Activated naive CD8-positive, alpha-beta T cell treated with anti-CD3 and anti-CD28 coated beads, Interleukin-2, amount 50 U/mL, for 16 hours (primary cell): ENCODE measurements at places on chromosomes 3 and 15.

DNA sequence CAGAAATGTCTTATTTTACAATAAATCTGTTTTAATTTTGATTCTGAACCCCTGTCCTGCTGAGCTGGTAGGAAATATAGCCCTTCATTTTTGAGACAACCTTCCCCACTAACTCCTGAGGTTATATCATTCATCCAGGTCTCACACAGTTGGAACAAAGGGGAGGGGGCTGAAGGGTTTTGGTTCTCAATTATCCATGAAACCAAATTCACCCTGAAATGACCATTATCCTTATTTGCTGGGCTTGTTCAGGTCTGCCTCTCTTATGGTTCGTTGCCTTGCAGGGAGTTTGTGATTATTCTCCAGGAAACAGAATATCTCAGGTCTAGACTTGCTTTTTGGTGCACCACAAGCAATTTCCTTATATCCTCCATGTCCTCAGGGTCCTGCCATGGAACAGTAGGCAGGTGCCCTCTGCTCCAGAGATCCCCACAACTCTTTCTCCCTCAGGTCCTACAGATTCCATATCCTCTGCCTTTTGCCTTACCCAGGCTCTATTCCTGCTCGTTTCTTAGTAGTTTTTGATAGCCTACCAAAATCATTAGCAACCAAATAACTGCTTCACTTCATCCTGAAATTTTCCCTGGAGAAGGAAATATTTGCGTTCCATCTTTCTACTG, 94.4 kb downstream of the TGFBR2 start:
- DNase-seq = no peak

- DNase-seq = no peak
Observed at GRCh38 chr3:141405025-141405424, 36.7 kb downstream of the ZBTB38 start.

- DNase-seq = no peak
Observed at GRCh38 chr15:66619152-66619903, 53.5 kb upstream of the LCTL start.

GRCh38 chr15:65343374-65343981, 34.3 kb downstream of the IGDCC3 start:
- DNase-seq = no peak

DNA sequence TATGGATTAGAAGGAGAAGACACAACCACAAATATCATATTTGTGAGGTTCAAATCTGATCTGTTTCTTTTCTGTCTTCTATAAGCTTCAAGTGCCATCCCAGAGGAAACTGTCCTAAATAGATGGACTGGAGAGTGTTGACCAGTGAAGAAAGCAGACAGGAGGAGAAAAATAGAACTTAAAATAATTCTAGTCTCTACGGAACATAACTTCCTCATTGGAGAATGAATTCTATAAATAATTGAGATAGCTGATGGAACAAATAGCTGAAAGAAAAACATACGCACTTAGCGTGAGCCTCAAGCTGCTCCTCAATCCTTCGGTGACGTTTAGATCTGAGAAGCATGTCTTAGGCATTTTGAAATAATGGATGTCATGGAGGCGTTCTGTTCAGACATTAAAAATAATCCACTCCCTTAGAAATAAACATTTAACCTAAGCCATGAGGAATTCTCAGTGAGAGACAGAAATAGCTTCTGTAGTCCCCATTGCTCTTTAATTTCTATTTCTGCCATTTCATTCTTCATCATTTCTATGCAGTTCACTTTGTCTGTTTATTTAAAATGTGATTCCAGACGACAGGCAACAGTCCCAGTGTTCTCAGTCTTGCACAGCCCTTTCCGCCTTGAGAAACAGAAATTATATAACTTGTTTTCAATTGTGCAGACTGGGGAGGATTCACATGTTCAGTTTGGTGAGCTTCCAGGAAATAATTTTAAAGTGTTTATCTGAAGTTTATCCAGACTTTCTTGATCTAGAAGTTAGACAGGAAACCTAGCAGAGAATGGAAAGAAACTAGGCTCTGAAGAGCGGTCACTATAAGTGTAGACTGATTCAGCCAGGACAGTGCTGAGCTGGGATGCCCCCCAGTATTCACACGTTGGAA, 97.3 kb downstream of the NR1D2 start:
- DNase-seq = no peak

GRCh38 chr3:150091626-150092025, 120.9 kb upstream of the PFN2 start:
- DNase-seq = no peak

DNA sequence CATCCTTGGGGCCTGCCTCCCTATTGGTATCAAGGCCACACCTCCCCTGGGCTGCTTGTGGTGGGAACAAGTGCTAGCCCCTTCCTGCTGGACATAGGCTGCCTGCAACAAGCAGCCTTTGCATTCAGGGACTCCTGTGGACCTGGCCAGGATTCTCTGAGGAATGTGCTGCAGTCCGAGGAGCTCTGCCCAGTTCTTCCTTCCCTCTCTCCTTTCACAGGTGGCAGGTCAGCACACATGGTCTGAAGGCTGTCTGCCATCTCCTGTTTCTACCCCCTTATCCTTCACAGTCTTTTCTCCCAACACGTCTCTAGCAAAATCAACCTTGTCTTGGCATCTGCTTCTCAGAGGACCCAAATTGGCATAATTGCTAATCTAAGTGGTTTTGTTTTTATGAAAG, 97.0 kb upstream of the LIPC start:
- DNase-seq = no peak

GRCh38 chr15:37289109-37289765, 188.9 kb upstream of the MEIS2 start:
- no peak for DNase-seq

DNA sequence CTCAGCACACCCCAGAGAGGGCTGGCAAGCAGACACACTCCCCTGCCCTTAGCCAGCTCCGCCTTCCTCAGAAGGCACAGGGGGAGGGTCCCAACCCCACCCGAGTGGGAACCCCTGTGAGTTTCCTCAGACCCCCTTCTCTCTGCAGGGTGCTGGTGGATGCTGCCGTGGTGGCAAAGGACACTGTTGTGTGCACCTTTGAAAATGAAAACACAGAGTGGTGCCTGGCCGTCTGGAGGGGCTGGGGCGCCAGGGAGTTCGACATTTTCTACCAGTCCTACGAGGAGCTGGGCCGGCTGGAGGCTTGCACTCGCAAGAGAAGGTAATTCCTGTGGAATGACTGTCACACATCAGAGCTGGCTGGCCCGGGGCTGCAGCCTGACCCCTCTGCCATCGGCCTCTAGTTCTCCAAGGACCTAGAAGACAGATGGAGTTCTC, 149.4 kb downstream of the LRRK1 start:
- no peak for DNase-seq

GRCh38 chr15:62607643-62608042, 434.9 kb upstream of the TPM1 start:
- no peak for DNase-seq

GRCh38 chr3:38268087-38268486, 2.5 kb downstream of the SLC22A13 start:
- DNase-seq = no peak

DNA sequence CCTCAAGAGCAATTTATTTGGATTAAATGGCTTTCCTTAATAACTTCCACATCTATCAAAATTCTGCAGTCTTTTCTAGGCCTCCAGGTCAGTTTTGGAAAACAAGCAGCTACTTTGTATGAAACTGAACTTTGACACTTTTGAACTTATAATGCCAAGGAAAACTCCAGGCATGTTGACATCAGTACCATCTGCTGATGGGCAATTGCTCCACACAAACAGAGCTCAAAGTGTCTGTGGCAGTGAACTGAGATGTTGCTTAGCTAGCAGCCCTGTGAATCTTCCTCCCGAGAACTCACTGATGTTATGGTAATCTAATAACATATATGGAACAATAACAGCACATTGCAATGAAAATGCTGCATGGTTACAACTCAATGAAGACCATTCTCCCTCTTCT, 250.2 kb downstream of the THRB start:
- no peak for DNase-seq

DNA sequence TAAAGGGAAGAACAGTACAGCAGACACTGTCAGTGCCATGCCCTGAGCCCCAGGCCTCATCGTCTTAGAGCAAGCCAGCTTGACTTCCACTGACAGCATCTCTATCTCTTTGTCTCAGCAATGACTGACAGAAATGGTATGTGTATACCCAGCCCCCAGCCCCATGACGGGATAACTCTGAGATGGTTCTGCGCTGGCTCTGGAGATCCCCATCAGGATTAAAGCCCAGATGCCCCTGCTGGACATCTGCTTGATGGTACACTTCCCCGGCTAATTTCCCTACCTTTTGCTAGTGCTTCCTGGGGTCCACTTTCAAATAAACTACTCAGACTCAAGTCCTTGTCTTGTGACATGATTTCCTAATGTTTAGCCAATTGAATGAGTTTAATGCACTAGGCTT, 7.6 kb downstream of the NMNAT3 start:
- DNase-seq = no peak

DNA sequence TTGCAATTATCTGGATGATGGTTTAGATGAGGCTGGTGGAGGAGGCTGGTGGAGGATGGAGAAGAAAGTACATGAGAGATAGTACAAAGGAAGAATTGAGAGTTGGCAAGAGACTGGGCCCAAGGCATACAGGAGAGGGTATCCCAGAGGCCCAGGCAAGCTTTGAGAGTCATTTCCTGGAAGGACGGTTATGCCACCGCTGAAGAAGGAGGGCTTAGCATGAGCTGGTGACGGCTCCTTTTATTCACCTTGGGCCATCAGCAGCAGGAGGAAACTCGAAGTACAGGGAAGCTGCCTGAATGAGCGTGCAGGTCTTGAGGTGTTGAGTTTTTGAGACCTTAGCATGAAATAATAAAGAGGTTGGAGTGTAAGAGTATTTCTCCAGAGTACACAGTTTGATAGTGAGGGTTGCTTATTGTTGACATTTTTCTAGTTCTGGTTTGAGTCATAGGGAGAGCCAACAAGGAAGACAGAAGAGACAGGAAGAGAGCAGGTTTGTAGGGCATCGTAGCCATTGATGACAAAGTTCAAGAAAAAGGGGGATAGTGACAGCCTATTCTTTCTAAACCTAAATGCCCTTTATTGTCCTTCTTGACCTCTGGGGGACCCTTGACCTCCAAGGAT, 13.8 kb downstream of the THSD4 start:
- no peak for DNase-seq

DNA sequence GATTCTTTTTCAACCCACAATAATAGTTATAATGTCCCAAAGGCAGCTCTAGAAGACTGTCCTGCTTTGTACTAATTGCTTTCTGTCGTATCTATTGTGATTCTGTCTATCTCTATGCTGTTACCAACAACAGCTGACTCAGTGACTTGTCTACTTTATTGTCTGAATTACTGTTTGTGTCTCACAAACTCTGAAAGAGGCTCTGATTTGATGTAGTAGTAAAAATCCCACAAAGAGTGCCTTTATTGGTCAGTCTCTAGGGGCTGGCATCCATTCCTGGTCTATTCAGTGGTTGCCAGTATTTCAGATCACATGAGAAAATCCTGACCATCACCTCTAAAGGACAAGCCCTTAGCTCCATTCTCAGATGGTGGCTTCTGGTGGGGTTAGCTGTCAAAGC, 254.2 kb downstream of the NSUN3 start:
- DNase-seq = no peak

DNA sequence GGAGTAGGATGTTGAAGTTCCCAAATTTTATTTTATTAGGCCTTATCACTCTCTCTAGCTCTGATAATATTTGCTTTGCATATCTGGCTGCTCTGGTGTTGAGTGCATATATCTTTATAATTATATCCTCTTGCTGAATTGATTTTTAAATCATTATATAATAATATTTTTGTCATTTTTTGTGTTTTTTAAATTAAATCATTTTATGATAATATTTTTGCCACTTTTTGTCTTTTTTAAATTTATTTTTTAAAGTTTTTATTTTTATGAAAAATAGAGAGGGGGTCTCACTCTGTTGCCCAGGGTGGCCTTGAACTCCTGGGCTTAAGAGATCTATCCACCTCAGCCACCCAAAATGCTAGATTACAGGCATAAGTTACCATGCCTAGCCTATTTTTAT, 34.5 kb upstream of the OTOL1 start:
- DNase-seq = no peak

DNA sequence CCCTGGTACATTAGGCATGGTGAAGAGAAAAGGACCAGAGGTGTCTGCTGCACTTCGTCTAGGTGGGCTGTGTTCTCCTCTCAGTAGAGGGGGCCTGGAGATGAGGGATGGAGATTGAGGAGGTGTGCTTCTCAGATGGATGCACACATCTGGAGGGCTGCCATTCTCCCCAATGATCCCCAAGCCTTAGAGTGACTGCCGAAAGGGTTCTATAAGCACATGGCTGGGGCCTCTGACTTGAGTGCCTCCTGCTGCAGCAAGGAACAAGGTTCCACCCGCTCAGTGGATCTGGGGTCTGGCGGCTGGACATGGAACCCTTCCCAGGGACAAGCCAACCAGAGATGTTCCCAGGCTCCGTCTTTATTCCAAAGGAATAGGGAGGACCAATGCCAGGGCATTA, 66.8 kb downstream of the CPN2 start:
- no peak for DNase-seq

DNA sequence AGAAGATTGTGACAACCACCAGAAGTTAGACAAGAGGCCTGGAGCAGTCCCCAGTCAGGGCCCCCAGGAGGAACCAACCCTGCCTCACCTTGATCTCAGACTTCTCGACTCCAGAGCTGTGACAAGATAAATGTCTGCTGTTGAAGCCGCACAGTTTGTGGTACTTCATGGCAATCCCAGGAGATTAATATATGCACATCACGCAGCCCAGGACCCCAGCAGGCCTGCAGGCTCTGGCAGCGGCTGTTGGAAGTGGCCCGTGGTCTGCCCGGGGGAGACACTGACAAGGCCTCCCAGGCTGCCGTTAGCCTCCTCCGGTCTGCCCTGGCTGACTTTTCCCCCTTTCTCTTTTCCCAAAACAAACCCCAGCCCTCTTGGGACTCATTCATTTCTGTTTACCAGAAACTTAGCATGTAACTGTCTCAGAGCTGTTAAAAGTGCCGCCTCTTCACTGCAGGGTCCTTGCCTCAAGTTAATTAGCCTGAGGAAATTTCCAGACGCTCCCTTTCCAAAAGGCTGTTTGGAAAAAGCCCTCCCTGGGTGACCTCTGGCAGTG, 183.5 kb upstream of the LYSMD4 start:
- DNase-seq = no peak

GRCh38 chr3:11495948-11496557, 147.7 kb downstream of the VGLL4 start:
- DNase-seq = no peak

- no peak for DNase-seq
Observed at GRCh38 chr3:71944482-71945065, 159.6 kb upstream of the PROK2 start.

DNA sequence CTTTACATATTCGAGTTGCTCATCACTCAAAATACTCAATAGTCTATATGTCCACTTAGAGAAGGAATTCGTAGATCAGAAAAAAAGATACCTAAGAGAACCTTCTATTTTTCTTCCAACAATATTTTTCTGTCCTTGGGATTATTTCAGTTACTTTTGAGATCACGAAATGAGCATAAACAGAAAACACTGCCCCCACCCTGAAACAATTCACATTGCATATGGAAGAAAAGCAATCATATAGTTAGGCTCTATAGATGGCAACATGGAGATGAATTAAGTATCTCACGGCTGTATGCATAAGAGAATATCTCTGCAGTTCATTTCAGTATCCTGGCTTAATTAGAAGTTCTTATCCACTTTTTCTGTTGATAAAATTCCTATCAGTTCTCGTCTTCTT, 391.1 kb downstream of the FGF12 start:
- no peak for DNase-seq

- no peak for DNase-seq
Observed at GRCh38 chr3:46943237-46944187, 33.0 kb downstream of the CCDC12 start.
